Stimulated activated CD4-positive, alpha-beta T cell treated with anti-CD3 and anti-CD28 coated beads, Interleukin-15, amount 100 ng/mL, for 1 hour (primary cell): ENCODE measurements at places on chromosomes 3 and 15.

DNA sequence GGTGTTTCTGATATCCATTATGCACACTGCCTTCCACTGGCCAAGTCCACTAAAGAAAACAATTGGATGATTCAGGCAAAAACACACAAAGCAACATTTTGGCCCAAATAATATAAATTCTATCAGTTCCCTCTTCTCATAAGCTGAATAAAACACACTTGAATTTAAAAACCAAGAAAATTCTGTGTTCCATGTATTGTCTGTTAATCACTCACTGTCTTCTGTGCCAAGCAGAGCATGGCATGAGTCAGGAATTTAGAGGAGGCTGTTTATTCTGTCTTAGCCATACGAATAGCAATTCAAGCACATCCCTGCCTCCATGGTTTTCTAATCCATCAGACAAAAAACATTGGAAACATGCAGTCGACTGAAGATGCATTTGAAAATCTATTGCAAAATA lies 215.6 kb upstream of the UMPS start:
- no peak for DNase-seq

- DNase-seq: no peak
These were observed 346.3 kb upstream of the UMPS start for GRCh38 chr3:124383846-124384466.

- no peak for DNase-seq
These were observed 104.6 kb upstream of the SLC6A6 start for GRCh38 chr3:14297784-14298236.

DNA sequence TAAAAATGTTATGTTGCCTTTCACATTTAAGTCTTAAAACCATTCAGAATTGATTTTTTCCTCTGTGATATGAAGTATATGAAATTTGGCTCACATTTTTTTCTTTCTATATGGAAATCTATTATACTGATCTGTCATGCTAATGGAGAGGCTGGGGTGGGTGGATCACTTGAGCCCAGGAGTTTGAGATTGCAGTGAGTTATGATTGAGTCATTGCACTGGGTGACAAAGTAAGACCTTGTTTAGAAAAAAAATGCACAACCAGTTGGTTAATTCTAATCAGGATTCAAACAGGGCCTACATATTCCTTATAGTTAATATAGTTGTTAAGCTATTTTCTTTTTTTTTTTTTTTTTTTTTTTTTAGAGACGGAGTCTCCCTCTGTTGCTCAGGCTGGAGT lies 230.5 kb downstream of the MFSD1 start:
- no peak for DNase-seq

DNA sequence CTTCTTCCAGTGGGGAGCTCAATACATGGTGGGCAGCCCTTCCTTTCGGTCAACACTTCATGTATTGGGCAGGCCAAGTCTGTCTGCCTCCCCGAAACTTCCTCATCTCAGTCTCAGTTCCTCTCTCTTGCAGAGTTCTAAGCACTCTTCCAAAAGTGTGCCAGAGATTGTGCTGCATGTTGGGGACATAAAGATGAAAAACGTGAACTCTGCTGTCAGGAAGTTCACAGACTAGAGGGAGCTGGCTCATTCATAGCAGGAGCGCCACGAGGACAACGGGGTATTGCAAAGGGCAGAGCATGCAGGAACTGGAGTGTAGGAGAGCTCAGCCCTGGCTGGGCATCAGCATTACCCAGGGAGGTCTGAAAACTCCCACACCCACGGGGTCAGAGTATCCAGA lies 15.3 kb upstream of the EPHB3 start:
- DNase-seq: no peak

- DNase-seq: no peak
These were observed 6.9 kb upstream of the PTX3 start for GRCh38 chr3:157429708-157430107.

DNA sequence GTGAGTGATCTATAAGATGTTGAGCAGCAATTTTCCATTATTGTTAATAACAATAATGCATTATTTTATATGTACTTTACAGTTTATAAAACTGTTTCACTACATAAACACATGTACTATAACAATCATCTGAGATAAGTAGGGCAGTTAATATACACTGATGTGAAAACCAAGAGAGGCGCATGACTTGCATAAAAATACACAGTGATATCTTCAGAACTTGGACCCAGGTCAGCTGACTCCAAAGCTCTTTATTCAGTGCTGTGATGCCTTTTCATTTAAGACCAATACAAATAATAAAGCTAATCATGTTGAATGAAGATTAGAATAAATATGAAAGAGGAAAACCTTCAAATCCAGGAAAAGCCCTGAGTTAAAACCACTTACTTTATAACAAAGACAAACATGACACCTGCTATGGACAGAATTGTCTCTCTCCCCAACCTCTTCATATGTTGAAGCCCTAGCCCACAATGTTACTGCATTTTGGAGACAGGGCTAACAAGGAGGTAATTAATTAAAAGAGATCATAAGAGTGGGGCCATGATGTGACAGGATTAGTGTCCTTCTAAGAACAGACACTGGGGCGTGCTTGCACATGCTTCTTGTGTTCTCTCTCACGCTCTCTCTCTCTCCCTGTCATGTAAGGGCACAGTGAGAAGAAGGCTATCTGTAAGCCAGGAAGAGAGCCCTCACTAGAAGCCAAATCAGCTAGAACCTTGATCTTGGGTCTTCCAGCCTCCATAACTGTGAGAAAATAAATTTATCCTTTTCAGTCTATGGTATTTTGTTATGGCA lies 55.8 kb upstream of the TSPAN3 start:
- DNase-seq: no peak

- no peak for DNase-seq
These were observed 104.0 kb upstream of the SMAD3 start for GRCh38 chr15:66961407-66961884.

DNA sequence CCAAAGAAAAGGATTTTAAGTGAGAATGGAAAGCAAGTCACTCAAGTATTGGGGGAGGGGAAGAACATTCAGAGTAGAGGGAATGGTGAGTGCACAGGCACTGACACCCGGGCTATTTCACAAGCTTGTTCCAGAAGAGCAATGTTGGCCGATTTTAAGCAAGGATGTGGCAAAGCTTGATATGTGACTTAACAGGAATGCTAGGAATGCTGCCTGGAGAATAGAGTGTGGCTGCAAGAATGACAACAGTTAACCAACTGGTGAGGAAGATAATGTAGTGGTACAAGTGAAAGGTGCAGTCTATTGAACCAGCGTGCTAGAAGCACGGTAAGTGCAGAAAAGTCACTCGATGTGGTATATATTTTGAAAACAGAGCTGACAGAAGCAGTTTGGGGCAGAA lies 6.2 kb upstream of the CCDC80 start:
- DNase-seq: no peak

- DNase-seq: no peak
These were observed 32.2 kb downstream of the MCTP2 start for GRCh38 chr15:94263341-94264273.

DNA sequence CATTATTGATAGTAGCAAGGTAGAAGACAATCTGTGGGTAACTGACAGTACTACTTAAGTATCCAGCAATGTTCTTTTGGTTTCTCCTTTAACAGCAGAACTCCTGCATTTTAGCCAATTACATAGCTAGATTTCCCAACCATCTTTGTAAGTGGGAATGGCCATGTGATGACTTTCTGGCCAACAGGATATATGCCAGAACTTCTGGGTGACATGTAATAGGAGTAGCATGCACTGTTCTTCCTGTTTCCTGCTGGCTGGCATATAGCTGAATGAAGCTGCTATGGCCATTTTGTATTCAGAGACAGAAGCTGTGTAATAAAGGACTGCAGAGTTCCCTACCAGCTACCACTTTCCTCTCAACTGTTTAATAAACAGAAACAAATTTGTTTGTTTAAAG lies 18.0 kb downstream of the SPICE1 start:
- no peak for DNase-seq

DNA sequence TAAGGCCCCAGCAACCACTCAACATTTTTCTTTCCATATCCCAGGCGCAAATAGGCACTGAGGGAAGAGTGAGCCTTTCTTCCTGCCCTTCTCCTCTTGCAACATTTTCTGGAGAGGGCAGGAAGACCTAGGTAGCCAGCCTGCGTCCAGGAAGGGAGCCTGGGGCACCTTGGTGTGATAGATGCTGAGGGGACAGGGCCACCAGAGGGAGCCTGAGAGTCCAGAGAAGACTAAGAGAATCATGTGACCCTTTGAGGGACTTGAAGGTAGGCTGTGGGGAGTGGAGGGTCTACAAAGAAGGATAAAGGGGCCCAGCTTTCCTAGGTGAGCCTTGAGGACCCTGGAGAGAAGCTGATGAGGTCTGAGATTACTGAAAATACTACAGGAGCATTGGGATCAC lies 346.6 kb downstream of the CNTN6 start:
- no peak for DNase-seq

- no peak for DNase-seq
These were observed 178.2 kb downstream of the OR4M2 start for GRCh38 chr15:22258398-22259150.

DNA sequence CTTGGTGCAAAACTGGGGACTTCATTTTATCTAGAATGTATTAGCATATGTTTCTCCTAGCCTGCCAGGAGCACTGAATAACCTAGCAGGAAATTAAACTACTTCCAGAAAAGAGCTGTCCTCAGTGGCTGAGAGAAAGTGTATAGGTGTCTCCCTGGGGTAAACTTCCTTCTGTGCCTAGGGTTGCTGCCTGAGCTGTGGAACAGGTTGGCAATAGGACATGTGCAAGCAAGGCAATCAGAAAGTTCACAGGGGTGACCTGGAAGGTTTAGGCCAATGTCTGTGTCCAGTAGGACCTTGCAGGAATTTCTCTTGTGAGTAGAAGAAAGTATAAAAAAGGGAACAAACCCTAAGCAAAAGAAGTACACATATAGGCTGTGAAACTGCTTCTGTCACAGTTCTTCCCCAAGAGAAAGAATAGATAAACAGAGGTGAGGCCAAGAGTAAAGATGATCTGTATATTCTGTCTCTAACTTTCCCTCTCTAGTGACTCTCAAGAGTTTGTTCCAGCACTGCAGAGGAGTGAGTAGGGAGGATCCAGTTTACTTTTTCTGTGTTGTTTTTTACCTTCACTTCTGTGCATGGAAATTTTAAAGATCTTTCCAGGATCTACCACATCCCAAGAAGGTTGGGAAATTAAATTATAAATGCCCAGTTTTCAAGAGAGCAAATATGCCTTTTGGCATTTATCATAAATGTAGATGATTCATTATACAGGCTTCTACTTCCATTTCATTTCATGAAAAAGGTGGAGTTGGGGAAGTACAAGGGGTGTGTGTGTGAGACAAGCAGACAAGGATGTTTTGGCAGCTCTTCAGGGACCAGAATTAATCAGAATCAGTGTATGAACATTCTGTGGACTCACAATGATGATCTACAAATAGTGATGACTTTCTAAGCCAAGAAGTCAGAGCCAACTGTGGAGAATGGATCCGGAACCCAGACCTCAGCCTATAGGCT lies 155.2 kb downstream of the RBPMS2 start:
- no peak for DNase-seq

- no peak for DNase-seq
These were observed 208.3 kb downstream of the SCAPER start for GRCh38 chr15:76696840-76697239.

DNA sequence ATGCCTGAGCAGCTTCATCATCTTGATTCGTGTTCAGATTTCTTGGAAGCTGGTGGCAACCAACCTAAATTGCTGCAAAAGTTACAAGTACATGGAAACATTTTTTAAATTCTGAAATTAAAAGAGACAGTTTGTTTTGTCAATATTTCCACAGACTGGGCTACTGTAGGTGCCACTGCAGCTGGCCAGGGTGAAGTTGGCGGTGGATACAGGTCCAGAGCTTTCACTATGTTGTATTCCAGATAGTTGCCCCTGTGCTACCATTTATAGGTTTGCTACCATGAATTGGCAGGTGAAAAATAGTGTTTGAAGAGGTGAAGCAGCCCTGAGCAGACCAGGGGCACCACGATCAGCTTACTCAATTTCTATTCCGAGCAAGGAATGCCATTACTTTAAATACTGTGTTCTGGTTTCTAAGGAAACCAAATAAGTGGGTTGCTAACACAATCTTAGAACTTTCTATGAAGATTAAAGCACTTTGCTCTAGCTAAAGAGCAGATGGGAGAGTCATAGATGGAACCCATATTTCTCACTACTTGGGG lies 21.2 kb upstream of the SHC4 start:
- no peak for DNase-seq

DNA sequence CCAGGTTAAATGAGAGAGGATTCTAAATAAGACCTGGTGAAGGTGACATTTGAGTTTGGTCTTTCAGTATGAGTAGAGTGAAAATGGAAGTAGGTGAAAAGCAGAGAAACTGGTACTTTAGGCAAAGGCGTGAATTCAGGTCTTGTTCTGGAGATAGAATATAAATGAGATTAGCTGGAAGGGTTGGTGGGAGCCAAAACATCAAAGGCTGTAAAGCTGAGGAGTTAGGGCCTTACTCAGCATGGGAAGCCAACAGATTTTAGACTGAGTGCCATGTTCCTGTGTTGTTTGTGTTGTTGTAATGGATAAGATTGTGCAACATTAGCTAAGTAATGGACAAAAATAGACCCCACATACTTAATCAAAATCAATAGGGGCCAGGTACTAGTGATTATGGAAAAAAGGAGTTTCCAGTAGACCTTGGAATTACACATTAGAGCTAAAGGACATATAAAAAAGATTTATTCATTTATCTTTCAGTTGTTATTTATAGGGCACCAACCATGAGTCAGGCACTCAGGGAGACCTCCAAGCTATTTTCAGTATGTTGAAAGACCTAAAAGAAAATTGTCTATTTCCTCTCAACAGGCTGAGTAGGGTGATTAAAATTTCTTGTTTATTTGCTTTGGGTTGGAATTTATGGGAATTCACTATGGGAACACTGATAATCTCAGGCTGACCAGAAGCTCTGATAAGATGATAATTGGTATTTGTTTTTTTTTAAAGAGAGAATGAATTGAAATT lies 20.8 kb downstream of the ARL14 start:
- no peak for DNase-seq

DNA sequence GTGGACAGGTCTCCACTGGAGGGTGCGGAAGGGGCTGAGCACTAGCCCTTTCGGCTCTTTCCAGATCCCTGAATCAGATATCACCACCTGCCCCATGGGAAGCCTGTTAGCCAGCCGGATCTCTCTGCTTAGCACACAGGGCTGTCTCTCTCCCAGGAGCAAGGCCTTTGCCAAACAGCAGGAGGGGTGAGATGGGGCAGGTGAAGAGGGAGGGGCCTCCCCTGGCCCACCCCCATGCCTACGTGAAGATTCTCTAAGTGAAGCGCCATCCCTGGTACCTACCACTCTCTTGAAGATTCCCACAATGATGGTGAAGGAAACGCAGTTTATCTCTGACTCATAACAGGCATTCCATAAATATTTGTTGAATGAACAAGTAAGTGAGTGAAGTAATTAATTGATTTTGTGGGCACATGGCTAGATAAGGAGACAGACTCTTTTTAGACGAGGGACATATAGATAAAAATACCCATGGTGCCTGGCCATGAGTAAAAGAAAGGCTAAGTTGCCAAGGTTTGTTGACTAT lies 19.6 kb upstream of the HCN4 start:
- DNase-seq: no peak

- peak; percentile 45 for DNase-seq
These were observed 27.3 kb downstream of the STARD5 start for GRCh38 chr15:81296673-81297072.
